Thyroid gland (tissue), 4 donors: ENCODE measurements at places on chromosomes 2 and 18. TPM values are rescaled to one million over a fixed set of nuclear protein-coding genes. Genes with fewer than 3 reads are reported as not detected.
A peak's percentile ranks its signal among the peaks of the same experiment; 100 is the strongest.

ERBB4 gene
- 5.5 TPM for total RNA-seq

GRCh38 chr18:9614401-9615279 is at the start of gene PPP4R1:
TSS of gene PPP4R1 (minus strand) at chr18:9614559. CDS start at chr18:9614484, 75 bp downstream.
- peak; percentile 84 for DNase-seq

SKOR2 gene
- total RNA-seq: not detected

DNA sequence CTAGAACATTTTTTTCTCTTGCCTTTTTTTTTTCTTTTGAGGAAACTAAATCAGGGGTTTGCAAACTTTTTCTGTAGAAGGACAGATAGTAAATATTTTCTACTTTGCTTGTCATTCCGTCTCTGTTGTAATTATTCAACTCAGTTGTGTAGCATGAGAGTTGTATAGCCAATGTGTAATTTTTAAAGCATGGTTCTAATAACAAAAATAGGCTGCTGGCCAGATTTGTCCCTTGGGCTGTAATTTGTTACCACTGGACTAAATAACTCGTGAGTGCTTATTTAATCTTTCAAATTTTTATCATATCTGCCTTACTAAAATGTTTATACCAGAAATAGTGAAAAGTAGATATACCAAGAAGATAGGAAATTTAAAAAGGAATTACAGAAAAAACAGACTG is 43.0 kb downstream of the CCDC148 start:
- DNase-seq: no peak

TDRD15 gene
- 0.08 TPM for total RNA-seq

GRCh38 chr18:54942144-54942543 is 17.1 kb downstream of the CCDC68 start:
- DNase-seq: no peak

DNA sequence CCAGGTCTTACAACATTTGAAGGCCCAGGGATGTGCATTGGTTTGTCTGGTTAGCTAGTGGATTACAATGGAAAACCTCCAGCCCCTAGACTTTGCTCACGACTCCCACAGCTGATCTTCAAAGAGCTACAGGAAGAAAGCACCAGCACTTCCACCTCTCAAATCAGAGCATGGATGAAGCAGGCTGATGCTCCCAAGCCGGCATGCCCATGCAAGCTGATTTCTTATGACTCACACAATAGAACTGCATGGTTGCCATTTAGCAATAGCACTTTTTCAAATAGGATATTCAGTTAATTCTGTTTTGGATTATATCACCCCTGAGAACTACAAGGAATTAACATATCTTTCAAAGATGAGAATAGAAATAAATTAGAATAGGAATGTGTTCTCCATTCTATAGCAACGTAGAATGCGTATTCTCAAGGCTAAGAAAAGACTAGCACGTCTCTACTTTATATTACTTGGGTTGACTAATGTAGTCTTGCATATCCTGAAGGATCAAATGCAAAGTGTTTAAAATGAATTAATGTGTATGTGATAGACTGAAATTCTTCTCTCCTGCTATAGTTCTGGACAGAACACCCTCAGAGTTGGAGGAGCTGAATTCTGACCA is 292.4 kb downstream of the TRIB2 start:
- DNase-seq: no peak

SYT4 gene
- total RNA-seq: not detected

NBEAL1 gene
- 58.8 TPM for total RNA-seq

- no peak for DNase-seq
Measured at GRCh38 chr18:66558773-66559172, 45.1 kb downstream of the CDH19 start.

- DNase-seq: no peak
Measured at GRCh38 chr18:49371786-49372185, 88.7 kb downstream of the DYM start.

VSNL1 gene
- 0.45 TPM for total RNA-seq

PSMA8 gene
- not detected for total RNA-seq

CD302 gene
- total RNA-seq: 122 TPM

HOXD4 gene
- 2.4 TPM for total RNA-seq

C2orf66 gene
- total RNA-seq: not detected

ZNF385B gene
- total RNA-seq: 1.3 TPM

DNA sequence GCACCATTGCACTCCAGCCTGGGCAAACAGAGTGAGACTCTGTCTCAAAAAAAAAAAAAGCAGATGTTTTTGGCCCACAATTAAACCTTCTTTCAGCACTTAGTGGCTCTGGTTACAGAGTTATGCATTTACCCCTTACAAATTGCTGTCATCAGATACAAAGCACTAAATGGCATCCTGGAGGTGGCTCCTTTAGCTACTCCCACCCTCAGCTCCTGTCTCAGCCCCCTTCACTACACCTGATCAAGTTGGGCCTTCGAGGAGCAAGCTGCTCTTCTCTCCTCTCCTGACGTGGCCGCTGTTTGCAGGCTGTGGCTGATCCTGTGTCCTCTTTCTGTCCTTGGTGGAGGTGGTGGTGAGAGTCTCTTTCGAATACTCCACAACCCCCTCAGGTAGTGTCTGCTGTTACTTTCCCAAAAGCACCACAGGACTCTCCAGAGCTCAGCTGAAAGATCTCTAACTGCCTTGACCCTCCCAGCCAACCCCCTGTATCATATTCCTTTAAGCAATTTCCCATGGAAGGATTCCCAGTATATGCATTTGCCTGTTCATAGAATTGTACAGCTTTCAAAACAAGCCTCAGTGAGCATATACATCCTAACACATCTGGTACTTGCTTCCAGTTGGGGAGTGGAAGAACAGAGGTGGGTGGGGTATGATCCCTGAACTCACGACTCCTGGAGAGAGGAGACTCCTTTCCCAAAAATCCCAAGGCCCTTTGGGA is 285.9 kb downstream of the CLIP4 start:
- DNase-seq: no peak

DNA sequence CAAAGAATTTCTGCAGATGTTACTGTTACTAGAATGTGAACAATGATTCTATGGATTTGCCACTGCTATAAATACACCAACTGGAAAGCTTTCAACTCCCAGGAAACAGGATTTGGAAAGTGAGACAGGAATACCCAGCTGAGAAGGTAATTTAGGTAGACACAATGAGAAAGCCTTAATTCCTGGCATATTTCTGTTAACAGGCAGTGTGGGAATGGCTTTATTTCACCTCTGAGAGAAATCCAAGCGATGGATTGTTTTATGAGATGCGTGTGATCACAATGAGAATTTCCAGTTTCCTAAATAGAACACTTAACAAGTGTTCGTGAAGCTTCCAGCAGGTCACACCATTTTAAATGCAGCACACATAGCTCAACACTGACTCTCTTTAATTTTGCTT is 133.0 kb downstream of the SLC8A1 start:
- DNase-seq: no peak

- DNase-seq: no peak
Measured at GRCh38 chr2:101969723-101970122, 22.0 kb upstream of the IL1R2 start.

- no peak for DNase-seq
Measured at GRCh38 chr2:18855027-18855426, 265.7 kb upstream of the NT5C1B start.

DNA sequence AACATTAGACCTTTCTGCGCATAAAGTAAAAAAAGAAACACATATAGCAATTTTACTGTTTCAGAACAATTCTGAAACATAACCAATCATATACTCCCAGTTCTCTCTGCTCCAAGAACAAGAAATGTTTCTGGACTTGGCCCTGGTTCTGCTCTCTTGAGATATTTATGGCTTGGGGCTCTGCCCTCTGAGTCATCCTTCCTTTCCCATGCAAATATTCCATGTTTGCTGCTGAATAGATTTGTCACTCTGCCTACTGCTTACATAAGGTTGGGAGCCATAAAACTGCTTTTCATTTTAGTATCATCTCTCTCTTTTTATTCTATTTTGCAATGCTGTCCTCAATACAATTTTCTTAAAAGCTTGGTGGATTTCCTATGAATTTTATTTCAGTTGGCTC is 499.6 kb upstream of the ACVR2A start:
- DNase-seq: no peak

- no peak for DNase-seq
Measured at GRCh38 chr18:73679941-73680712, 467.5 kb downstream of the FBXO15 start.

GRCh38 chr2:227834916-227835650 is 21.4 kb downstream of the CCL20 start:
- no peak for DNase-seq

GRCh38 chr2:12675352-12675795 is 41.4 kb upstream of the TRIB2 start:
- no peak for DNase-seq

DNA sequence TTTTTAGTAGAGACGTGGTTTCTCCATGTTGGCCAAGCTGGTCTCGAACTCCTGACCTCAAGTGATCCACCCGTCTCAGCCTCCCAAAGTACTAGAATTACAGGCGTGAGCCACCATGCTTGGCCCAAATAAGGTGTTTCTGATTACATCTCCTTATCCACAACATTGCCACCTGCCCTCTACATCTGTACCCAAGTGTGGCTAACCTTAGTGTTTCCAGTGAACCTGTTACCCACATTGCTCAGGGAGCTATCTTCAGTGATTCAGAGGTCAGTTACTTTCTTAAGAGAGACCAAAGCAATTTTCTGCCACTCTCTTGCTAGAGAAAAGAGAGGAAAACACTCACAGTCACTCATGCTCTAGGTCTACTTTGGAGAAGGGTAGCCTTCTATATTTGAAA is 115.0 kb upstream of the SLC39A10 start:
- DNase-seq: no peak

DNA sequence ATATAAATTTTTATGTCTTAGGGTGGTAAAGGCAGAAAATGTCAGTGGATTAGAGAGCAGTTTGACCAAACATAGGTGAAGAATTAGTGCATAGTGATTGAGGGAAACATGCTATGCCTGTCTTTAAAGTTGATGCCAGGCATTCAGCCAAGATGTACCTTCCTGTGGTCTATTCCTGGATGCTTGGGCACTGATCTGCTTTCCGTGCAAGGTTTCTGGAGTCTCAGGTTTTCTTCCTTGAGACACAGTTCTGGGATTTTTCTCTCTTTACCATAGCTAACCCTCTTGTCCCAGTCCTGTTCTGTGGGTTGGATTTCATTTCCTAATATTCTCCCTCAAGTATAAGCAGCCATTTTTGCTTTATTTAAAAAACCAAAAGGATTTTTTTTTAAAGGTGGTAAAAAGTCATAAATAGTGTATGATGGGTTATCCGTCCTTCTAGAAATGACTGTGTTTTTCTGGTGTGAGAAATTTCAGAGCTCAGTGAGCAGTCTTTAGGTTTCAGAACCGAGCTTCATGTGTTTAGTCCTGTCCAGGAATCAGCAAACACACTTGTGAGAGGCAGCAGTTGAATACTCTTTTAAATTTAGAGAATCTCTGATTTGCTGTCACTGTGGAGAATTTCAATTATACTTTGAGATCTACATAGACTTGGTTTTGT is 43.0 kb upstream of the CYBRD1 start:
- DNase-seq: no peak

DNA sequence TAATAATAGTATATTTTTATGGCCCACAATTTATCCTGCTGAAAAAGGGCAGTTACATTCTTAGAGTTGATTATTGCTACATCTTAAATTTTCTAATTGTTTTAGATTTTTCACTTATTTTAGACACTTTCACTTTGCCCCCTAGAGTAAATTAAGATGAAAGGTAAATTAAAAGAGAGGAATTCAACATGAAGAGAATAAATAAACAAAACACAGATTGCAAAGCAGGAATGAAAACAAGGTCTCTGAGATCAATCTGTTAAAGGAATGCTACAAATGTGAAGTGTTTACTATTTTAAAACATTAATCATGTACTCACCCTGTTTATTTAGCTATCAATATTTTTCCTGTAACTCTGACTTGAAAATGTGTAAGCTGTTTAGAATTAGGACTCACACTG is 113.5 kb upstream of the ETAA1 start:
- no peak for DNase-seq

DNA sequence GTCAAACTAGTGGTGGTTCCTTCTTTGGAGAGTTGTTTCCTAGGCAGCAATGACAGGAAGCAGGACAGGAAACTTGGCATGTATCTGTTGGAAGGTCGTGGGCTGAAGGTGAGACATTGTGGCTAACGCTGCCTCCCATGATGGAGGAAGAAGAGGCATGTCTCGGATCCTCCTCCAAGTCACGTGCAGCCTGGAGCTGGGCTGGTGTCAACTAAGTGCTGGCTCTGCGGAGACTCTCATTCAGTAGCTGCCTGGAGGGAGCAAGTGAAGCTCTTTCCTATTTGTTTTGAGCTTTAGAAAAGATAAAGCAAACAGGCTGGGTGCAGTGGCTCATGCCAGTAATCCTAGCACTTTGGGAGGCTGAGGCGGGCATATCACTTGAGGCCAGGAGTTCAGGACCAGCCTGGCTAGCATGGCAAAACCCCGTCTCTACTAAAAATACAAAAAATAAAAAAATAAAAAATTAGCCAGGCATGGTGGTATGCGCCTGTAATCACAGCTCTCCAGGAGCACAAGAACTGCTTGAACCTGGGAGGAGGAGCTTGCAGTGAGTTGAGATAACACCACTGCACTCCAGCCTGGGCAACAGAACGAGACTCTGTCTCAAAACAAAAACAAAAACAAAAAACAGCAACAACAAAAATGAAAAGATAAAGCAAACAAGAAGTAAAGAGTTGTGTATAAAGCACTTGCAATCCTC is 28.2 kb upstream of the INO80C start:
- peak; percentile 77 for DNase-seq

GRCh38 chr18:68177807-68178702 is 536.9 kb downstream of the TMX3 start:
- DNase-seq: no peak

DNA sequence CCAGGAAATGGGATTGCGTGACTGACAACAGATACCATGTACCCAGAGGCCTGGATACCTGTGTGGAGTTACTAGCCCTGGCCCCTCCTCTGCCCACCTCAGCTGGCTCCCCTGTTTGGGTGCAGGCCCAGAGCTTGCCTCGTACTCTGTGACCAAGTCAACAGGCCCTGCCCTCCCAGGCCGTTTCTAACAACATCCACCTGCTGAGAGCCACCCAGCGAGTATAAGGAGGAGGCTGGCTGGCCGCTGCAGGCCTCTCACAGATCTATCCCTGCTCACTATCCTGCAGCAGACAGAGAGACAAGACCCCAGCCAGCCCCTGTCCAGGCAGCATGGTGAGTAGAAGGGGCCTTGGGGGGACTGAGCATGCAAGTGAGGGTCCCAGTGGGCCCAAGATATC is 12.5 kb upstream of the TUBA4A start:
- peak; percentile 64 for DNase-seq

GRCh38 chr2:5562426-5562825 is 129.8 kb upstream of the SOX11 start:
- DNase-seq: no peak

NOL4 gene
- 14.3 TPM for total RNA-seq

DNA sequence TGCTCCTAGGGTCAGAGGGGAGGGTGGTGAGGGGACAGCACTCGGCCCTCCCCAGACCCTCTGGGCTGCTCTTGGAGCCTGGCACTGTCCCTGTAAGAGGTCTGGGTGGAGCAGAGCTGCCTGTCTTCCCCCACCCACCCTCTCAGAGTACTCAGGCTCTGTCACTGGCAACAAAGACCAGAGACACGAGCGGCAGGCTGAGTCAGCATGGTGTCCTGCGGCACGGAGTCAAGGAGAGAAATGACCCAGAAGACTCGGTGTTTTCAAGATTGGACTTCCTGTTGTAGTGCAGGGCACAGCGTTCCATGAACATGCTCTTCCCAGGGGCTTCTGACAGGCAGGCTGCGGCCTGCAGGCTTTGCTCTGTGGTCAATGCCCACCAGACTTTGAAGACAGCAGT is 19.9 kb downstream of the SIGLEC15 start:
- no peak for DNase-seq
